CD4-positive, alpha-beta T cell treated with Interleukin-17A for 1 hour (primary cell): ENCODE measurements at places on chromosomes 3 and 15.

DNA sequence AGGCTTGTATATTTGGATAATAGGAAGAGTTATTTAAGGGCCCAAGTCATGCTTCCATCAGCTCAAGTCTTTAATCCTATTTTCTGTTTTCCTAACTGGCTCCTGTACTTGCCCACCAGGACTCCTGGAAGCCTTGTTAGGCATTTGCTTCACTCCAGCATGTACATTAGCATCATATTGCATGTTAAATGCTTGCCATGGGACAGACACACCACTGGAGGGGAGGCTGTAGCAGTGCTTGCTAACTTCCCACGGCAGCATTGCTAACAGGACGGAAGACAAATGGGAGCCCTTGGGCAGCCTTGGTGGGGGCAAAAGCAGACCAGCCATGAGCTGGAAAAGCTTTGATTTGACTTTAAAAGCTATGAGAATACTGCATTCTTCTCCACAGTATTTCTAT is 6.1 kb downstream of the TMOD2 start:
- DNase-seq, result no peak

GRCh38 chr15:33586786-33587697 is 276.3 kb downstream of the RYR3 start:
- DNase-seq, result no peak

DNA sequence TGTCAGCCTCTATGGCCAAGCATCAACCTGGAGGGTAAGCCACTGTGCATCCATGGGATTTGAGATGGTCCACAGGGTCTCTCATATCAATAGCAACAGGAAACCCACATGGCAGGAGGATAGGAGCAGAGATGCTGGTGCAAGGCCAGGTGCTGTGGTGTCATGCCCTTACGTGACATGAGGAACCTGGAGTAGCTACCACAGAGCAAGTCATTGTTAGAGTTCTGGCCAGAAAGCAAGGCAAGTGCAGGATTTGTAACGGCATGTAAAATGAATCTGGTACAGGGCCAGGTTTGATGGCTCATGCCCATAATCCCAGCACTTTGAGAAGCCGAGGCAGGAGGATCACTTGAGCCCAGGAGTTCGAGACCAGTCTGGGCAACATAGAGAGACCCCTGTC is 14.8 kb upstream of the ZNF774 start:
- DNase-seq, result no peak

GRCh38 chr15:33971811-33972210 is 3.5 kb downstream of the CHRM5 start:
- DNase-seq, result no peak

- DNase-seq, result peak; percentile 10
Observed at GRCh38 chr3:101873619-101874018, 24.3 kb downstream of the NFKBIZ start.
